ELF-1 (cell line): ENCODE measurements at places on chromosomes 3 and 15.

DNA sequence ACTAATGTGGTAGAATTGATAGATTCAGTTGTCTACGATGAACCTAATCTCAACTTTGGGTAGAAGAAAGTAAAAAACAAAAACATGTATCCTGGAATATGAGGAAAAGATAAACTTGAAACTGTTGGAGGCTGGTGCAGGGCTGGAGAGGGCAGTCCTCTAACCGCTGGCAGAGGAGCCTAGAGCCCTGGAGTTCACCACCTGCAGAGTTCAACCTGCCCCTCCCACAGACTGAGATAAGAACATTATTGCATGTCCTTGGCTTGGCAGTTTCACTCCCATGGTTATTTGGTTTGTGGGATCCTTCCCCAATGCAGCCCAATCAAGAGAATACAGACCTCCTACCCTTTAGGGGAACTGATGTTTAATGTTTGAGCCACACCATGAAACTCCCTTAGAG, 53.2 kb upstream of the GATM start:
- DNase-seq = peak; percentile 12

GRCh38 chr3:17195192-17195611, 310.4 kb downstream of the PLCL2 start:
- no peak for DNase-seq

DNA sequence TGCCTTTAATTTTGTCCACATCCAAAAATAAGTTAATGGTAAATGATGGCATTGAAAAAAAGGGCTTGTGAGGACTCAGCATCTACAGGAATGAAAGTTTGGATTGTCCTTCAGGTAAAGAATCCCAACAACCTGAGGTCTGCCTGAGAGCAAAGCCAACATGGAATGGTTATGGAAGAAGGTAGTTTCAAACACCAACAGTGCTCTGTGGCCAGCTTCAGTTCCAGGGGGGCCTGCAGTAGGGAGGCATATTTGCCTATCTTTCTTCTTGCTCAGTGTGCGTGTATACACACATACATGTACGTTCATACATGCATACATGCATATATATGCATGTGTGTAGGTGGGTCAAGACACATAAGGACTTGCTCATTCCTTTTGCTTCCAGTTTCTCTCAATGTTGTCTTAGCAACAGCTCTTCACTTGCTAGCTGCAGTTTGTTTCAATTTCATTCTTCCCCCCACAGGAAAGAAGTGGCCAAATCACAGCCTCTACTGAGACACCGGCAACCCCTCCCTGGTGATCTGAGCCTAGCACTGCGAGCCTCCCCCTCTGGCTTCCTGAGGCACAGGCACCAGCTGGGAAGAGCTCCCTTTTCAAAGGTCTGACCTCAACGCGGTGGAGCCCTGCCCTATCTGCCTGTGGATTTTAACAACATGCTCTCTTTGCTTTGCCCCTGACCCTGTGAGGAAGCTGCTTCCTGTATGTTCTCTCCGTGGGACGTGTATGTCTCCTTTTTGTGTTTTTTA, 146.2 kb downstream of the KLF13 start:
- DNase-seq = no peak

GRCh38 chr3:40258064-40258463, 51.4 kb upstream of the EIF1B start:
- no peak for DNase-seq

DNA sequence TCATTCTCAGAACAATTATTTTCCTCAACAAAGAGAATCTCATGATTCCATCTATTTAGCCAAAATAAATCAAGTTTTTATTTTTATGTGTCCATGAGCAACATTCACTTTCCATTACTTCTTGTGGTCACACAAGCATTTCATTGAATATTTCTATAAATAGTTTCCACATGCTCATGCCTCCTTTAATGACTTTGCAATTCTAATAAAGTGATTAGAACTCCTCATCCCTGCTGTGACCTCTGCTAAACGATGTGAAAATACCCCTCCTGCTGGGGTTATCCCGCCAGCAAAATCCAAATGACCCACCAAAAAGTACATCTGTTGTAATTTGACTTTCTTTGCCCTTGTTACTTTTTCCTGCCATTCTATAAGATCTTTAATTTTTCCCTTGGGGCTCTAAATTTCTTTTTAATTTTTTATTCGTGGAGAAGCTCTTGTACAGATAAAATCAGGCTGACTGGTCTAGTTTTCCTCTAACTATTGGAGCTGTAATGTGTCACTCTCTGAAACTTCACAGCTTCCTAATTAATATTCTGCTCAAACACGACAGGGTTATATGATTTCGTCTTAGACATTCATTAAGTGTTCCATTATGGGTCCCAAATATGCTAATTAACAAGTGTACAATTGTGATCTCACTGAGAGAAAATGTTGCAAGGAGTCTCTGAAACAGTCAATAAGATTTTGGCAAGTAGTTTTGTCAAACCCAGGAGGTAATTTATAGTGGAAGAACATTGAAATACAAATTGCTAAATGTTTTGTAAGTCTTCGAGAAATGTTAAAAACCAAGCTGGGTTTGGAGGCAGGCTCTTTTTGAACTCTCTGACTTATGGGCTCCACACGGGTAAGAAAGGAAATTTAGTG, 533.1 kb upstream of the NAALADL2 start:
- no peak for DNase-seq

DNA sequence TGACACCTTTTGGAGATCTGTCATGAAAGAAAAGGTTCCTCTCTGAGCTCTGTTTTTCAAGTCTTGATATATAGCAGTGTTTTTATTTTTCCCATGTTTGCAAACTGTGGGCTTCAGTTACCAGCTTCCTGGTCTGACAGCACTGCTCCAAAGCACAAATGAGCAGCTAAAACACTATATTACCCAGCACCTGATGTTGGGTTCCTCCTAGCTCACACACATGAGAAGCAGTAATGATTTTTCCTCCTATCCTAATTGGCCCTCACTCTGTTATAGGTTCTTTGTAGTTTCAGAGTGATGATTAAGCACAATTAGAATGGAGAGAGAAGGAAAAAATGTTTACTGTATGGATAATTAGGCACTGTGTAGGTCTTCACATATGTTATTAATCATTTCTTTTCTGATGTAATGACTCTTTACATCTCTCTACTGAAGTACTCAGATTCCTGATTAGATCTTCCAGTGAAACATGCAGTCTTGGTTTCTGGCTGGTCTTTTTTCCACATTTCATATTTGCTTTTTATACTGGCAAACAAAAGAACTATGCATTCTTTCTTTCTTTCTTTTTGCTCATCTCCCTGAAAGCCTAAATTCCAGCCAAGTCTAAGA, 939.7 kb downstream of the NSUN3 start:
- no peak for DNase-seq

DNA sequence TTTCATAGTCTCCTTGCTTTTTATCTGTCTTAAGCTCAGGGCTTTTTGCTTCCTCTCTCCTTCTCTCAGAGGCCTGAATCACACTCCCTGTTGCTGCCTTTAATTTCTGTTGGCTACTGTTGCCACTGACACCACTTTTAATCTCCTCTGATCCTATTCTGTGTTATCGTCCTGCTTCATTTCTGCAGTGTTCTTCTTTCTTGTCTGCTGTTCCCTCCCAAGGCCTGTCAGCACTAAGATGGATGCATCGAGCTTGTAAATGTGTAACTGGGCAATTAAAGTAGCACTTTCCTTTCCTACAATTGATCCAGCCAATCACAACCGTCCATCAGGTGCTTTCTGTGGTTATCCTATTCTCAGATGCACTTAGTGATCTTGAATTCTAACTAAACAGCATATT, 71.3 kb upstream of the VEPH1 start:
- DNase-seq = no peak

- no peak for DNase-seq
Measured at GRCh38 chr3:76815561-76815960, 224.3 kb upstream of the ROBO2 start.

DNA sequence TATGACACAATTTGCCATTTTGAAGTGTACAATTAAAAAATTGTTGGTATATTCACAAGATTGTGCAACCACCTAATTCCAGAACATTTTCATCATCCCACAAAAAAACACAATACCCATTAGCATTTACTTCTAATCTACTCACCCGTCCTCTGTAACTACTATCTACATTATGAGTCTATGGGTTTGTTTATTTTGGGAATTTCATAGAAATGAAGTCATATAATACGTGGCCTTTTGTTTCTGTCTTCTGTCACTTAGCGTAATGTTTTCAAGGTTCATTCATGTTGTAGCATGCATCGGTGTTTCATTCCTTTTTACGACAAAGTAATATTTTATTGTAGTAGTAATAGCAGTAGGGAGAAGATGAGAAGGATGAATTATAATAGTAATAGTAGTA, 55.2 kb upstream of the CNTN6 start:
- DNase-seq = no peak

DNA sequence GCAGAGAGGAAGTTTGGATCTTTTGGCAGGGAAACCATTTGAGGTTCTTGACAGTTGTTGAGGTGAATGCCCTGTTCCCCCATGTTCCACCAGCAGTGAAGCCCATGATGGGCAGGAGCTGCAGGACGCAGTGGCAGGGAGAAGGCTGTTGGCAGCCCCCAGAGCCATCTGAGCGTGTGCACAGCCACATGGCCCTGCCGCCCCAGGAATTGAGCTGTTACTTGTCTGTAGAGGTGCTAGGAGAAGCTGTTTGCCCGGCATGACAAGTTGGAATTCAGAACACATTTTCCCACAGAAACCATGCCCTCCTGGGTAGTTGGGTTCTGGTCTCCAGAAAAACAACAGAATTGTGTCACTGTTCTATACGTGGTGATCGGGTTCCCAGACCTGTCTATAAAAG, 218.2 kb upstream of the NR2E3 start:
- DNase-seq = no peak

DNA sequence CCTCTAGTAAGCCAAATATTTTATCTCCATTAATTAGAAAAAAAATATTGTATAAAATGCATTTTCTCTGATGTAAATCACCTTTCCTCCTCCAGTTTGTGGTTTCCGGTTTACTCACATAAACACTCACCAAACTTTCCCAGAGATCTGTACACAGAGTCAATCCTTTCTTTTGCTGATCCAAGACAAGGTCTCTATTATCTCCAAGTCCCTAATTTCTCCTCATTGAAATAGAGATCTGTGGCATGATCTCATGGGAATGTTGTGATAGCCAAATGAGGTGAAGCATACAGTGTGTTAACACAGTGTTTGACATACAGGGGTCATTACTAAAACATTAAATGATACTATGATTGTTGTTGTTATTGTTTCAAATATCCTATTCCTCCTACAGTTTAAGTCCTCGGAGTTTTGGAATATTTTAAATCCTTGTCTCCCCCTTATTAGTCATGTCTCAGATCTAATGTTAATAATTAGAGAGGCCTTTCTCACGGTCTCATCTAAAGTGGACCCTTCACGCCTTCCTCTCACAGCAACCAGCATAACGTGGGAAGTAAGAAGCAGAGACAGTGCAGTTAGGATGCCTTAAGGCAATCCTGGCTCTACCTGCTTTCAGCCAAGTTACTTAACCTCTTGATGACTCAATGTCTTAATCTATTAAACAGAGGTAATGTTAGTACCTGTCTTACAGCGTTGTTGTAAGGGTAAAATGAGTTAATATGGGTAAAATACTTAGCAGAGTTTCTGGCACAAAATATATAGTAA, 333.3 kb downstream of the GRM7 start:
- DNase-seq = no peak

GRCh38 chr15:69574506-69574905, 121.9 kb downstream of the RPLP1 start:
- no peak for DNase-seq

DNA sequence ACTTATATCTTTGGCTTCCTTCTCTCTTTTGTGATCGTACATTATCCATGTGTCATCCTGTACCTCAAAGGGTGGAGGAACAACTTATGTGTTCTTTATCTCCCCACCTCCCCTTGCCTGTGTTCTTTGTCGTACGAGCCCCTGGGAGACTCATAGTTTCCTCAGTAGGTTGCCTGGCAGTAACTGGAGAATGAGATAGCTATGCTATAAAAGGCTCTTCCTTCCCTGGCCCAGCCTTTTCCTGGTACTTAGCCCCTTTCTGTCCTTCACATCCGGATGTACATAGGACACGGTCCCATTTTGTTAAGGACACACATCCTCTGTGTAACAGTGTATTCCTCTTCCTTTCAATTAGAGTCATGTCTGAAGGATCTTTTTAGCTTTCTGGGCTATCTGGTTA, 32.1 kb downstream of the PLCL2 start:
- DNase-seq = no peak

- no peak for DNase-seq
Measured at GRCh38 chr3:69725994-69726571, 13.2 kb upstream of the MITF start.
